ENCODE measurements at places on chromosomes 3 and 15. TPM values are rescaled to one million over a fixed set of nuclear protein-coding genes. Genes with fewer than 3 reads are reported as not detected.

The IVD gene
- 46.2 TPM for total RNA-seq

The BOC gene
- total RNA-seq, result 0.43 TPM

The SPTSSB gene
- not detected for total RNA-seq

The SEMA6D gene
- not detected for total RNA-seq

The CNTN4 gene
- not detected for total RNA-seq

The SPESP1 gene
- 1.3 TPM for total RNA-seq

The KNG1 gene
- total RNA-seq, result not detected

The CHRM5 gene
- total RNA-seq, result not detected

The ZBED2 gene
- 418 TPM for total RNA-seq

The STAC gene
- total RNA-seq, result 0.27 TPM

The FHIT gene
- total RNA-seq, result 10.2 TPM

The SLC12A1 gene
- total RNA-seq, result not detected

The CGNL1 gene
- total RNA-seq, result not detected

Measured in activated CD4-positive, alpha-beta T cell treated with anti-CD3 and anti-CD28 coated beads for 36 hours (primary cell).